Upper lobe of right lung (tissue), 1 donor: ENCODE measurements at places on chromosomes 16 and 17. TPM values are rescaled to one million over a fixed set of nuclear protein-coding genes. Genes with fewer than 3 reads are reported as not detected.

GRCh38 chr17:63525190-63525946 lies 2.2 kb downstream of the KCNH6 start:
- no peak overlapping the region for H3K4me3 ChIP-seq
- no peaks in the 10 kb centered on the region for H3K36me3 ChIP-seq
- no peak for DNase-seq
- no peak overlapping the region for H3K27ac ChIP-seq
- H3K4me1 ChIP-seq: no peaks in the 10 kb centered on the region

DNA sequence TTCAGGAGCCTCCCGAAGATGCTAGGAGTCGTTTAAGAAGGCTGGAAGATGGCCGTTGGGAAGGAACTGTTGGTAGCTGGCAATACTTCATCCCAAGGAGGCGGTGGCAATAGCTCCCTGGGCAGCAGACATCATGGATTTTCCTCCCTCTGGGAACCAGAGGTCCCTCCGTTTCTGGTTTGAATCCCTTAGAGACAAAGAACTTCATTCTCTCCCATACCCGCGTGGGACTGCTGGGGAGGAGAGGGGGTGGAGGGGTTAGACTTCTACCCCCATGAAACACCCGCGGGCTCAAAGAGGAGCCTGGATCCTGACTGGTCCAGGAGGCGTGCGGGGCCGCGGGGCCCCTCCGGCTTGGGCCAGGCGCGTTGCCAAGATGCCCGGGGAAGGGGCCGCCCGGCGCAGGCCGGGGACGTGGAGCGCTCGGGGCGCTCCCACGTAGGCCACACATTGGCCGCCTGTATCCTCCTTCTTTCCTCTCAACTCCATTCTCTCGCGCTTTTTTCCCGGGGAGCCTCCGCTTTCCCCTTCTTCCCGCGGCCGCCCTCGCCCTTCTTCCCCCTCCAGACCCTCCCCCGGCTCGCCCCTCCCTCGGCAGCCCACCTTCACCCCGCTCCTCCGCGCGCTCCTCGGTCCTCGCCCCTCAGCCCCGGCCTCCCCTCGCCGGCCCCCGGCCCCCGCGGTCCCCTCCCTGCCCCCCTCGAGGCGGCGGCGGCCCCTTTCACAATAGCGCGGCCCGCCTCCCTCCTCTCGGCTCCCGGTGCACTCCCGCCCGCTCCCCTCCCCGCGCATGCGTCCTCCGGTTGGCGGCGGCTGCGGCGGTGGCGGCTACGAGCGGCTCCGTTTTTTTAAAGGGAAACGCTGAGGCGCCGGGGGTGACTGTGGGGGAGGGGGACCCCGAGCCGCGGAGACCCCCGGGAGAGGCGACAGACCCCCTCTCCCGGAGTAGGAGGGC lies at the start of gene MSL1:
Gene MSL1, plus strand, starts transcription at position 791 of the 955 bp plus-strand sequence. CDS start 642 bp downstream, outside the sequence.
- H3K27ac ChIP-seq: peak within 1 kb of the TSS; percentile 94
- DNase-seq: peak; percentile 95
- H3K27me3 ChIP-seq: no peaks in the 10 kb centered on the region
- peaks cover 14% of the 10 kb centered on the region for H3K36me3 ChIP-seq
- H3K4me3 ChIP-seq: peak within 1 kb of the TSS; percentile 100
- peaks cover 24% of the 10 kb centered on the region for H3K4me1 ChIP-seq

GRCh38 chr17:72465191-72466024 lies 344.6 kb downstream of the SOX9 start:
- no peak overlapping the region for H3K27ac ChIP-seq
- no peaks in the 10 kb centered on the region for H3K4me1 ChIP-seq
- DNase-seq: no peak
- H3K27me3 ChIP-seq: no peaks in the 10 kb centered on the region
- H3K36me3 ChIP-seq: no peaks in the 10 kb centered on the region

DNA sequence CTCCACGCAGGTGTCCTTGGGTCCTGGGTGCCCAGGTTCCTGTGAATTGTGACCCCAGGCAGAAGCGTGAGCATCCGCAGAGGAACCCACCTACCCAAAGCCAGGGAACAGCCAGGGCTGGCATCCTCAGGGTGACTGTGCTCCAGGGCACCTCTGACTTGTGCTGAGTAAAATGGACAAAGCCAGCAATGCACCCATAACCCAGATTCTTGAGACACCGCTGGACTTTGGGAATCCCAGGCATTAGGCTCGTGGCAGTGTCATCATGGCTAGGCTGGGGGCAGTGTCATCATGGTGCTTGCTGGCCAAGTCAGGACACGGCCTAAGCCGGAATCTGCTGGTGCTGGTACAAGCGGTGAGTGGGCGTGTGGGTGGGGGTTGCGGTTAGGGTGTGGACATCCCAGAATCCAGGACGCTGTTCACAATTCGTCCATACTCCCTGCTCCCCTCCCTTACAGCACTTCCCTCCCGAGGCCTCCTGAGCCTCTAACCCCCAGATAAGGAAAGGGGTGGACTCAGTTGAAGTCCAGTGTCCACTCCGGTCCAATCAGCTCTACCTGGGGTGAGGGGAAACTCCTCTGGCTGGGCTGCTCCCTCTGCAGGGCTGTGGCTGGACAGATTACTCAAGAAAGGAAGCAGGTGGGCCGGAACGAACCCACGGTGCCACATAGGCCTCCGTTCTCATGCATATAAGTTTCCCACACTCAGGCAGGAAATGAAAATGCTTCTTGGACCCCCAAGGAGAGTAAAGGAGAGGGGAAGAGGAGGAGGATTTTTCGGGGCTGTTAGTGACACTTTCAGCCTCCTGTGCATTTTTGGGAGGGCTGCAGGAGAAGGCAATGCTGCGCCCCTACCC lies 138.9 kb downstream of the SEC14L1 start:
- H3K4me1 ChIP-seq: peaks cover 12% of the 10 kb centered on the region
- H3K4me3 ChIP-seq: peak overlapping the region; percentile 62
- DNase-seq: peak; percentile 93

- H3K4me3 ChIP-seq: no peak overlapping the region
- no peaks in the 10 kb centered on the region for H3K36me3 ChIP-seq
- H3K27ac ChIP-seq: no peak overlapping the region
- DNase-seq: no peak
Measured at GRCh38 chr17:58228679-58229078, 9.6 kb upstream of the MKS1 start.

- no peaks in the 10 kb centered on the region for H3K4me1 ChIP-seq
- H3K27ac ChIP-seq: no peak overlapping the region
- no peaks in the 10 kb centered on the region for H3K36me3 ChIP-seq
- H3K27me3 ChIP-seq: no peaks in the 10 kb centered on the region
Measured at GRCh38 chr17:16975277-16975651, 3.3 kb upstream of the TNFRSF13B start.

DNA sequence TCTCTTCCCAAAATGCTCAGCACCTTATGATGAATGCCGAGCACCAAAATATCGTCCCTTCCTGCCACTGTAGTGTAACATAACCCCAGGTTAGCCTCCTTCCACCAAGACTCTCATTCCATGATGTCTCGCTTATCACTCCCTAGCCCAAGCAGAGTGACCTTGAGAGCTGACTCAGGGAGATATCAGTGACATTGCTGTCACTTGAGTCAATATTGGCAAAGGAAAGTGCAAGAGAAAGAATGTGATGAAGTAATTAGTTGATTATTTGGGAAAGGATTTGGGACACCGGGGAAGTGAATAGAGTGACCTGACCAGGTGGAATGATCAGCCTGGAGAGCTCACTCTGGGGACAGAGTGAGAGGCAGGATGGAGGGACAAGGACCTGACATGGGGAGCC lies 2.6 kb upstream of the ANKFN1 start:
- no peaks in the 10 kb centered on the region for H3K36me3 ChIP-seq
- no peaks in the 10 kb centered on the region for H3K4me1 ChIP-seq
- no peak overlapping the region for H3K27ac ChIP-seq
- no peak overlapping the region for H3K4me3 ChIP-seq
- DNase-seq: no peak

CDRT15 gene
- total RNA-seq: not detected

MYL11 gene
- total RNA-seq: not detected

LRRC46 gene
- 1.1 TPM for total RNA-seq

DNAJA2 gene
- total RNA-seq: 43.4 TPM

CHST5 gene
- not detected for total RNA-seq
